ENCODE measurements at places on chromosomes 1 and 21. TPM values are rescaled to one million over a fixed set of nuclear protein-coding genes. Genes with fewer than 3 reads are reported as not detected.
A peak's percentile ranks its signal among the peaks of the same experiment; 100 is the strongest.

The AIRE gene
- not detected for total RNA-seq

DNA sequence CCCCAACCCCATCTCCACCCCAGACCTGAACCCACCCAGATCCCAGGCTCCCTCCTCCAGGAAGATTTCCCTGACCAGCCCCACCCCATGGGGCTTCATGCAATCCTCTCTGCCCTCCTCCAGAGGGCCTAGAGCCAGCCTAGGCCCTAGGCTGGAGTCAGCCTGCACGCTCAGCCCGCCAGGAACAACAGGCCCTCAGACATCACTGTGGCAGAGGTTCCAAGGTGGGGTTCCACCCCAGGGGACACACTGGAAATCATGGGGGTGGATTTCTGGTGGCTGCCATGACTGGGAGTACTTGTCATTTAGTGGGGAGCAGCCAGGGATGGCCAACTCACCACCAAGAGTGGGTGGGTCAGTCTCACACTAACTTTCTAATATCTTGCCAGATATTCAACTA, 122.0 kb downstream of the GLIS1 start:
- no peak for DNase-seq

The OR6N1 gene
- 0.80 TPM for total RNA-seq

DNA sequence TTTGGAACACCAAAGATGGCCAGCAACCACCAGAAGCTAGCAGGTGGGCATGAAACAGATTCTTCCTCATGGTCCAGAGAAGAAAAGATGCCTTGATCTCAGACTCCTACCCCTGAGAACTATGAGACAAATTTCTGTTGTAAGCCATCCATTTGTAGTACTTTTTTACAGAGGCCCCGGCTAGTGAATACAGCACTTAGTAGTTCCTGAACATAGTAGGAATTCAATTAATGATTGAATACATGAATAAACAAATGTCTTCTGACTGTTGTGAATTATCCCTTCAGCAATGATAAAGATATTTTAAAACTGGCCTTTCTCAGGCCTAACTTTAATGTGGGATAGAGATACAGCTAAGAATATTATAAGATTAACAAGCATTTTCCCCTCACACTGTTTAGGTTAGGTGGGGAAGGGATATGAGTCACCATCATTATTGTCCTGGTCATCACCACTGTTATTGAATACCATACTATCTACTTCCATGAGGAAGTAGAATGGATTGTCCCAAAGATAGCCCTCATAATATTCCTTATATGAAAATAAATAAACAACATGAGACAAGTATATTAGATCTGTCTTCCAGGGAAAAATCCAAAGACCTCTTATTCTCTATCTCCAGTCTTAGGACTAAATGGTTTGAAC, 51.4 kb downstream of the ADCY10 start:
- no peak for DNase-seq

- DNase-seq, result peak; percentile 6
These were observed 802 bp downstream of the CYP4X1 start for GRCh38 chr1:47024141-47024801.

DNA sequence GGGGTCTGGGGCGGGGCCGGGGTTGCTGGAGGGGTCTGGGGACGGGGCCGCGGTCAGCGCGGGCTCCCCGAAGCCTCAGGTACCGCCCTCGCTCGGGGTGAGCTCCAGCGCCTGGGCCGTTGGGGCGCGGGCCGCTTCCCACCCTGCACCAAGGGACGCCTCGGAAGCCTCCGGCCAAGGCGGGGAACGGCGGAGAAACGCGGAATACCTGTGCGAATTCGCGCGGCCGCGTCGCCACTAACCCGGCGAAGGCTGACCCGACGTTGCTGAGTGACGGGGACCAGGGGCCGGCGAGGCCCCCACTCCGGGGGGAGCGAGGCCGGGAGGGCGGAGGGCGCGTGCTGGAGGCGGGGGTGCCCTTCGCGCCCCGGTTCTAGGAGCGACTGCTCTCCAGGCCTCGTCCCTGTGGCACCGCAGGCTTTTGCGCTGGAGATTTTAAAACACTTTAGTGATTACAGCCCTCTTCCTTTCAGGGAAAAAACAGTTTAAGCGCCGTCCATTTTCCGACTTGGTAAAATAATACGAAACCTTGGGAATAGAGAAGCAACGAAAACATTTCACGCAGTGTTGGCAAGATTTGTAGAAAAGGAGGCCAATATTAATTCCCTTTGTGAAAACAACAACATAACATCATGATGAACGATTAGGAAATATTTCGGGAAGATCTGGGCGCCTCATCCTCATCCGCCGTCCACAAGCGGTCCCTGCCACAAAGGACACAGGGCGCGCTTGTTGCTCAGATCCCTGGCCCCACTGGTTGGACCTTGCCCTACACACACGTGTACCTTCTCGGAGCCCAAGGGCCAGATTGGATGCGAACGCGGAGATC, 971 bp upstream of the GNG4 start:
- DNase-seq, result peak; percentile 28

The KCND3 gene
- total RNA-seq, result 8.0 TPM

The OVAAL gene
- 0.17 TPM for total RNA-seq

GRCh38 chr1:87279536-87279875, 49.2 kb upstream of the LMO4 start:
- DNase-seq, result no peak

DNA sequence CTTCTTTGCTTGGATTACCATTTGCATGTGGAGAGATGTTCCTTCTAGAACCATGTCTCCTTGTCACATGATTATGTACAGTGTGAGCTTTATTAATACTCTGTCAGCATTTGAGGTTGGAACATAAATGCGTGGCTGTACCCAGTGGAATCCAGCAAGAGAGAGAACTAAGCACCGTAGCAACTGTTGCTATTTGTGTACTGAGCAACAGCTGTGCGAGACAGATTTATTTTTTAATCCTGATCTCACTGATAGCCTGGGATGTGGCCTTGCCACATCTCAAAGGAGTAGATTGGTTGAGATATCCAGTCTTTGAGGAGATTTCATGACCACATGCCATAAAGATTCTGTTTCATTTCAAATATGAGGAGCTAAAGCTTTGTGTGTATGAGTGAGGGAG, 43.4 kb downstream of the KIF1B start:
- DNase-seq, result peak; percentile 83

DNA sequence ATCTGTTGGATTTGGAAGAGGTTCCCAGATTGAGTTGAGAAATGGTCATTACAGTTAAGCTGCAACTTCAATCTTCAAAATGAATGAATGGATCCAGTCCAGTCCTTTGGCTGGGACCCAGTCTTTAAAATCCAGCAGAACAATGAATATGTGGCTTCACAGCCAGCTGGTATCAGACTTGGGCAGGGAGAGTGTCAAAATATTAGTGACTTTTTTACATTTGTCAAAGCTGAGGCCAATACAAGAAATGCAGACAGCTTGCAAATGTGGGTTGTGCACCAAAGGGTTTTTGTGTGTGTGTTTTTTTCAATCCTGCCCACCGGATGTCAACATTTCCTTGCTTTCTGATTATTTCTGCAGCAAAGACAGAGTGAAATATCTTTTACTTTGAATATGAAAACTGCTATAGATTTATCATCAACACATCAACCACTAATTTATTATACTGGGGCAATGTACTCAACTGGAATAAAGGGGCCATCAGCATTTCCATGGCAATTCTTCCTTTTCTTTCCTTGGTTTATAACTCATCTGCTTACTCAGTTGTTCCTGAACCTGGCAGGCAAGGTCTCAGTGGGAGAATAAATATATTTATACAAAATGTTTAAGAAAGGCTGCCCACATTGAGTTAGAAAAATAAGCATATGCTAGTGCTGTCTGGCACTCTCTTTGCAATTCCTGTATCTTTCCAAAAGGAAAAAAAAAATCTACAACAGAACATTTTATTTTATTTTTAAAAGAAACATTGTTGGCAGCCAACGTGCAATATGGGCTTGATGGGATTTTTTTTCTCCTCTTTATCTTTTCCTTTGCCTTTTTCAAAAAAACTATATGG, 491.6 kb upstream of the C1orf87 start:
- peak; percentile 95 for DNase-seq

DNA sequence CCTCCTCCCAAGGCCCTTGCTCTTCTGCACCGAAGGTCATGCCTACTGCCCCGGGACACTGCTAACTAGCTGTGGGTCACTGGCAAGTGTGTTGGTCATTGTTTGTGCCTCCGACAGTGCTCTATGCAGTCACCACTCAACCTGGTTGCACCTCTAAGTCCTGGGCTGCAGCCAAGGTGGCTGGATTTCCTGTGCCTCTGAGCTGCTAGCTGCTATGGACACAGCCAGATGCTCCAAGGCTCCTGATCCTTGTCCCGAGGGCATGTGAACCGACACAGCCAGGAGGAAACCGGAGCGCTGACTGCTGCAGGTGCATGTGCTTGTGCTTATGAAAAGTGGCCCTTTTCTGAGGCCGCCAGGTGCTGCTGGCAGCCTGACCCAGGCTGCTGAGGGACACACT, 14.7 kb upstream of the SPOCD1 start:
- no peak for DNase-seq

- no peak for DNase-seq
These were observed 20.0 kb upstream of the CLIC6 start for GRCh38 chr21:34648739-34649297.

GRCh38 chr1:29827237-29827750, 591.0 kb downstream of the PTPRU start:
- DNase-seq, result no peak

The GATAD2B gene
- total RNA-seq, result 20.8 TPM

GRCh38 chr1:43951021-43951985, 4.6 kb downstream of the IPO13 start:
- no peak for DNase-seq

DNA sequence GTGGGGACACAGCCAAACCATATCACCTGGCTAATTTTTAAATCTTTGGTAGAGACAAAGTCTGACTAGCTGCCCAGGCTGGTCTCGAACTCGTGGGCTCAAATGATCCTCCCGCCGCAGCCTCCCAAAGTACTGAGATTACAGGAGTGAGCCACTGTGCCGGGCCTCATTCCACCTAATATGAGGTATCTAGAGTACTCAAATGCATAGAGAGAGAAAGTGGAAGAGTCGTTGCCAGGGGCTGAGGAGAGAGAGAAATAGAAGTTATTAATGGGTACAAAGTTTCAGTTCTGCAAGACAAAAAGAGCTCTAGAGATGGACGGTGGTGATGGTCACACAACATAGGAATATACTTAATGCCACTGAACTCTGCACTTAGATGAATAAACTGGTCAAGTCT, 119.6 kb downstream of the TOMM20 start:
- no peak for DNase-seq

DNA sequence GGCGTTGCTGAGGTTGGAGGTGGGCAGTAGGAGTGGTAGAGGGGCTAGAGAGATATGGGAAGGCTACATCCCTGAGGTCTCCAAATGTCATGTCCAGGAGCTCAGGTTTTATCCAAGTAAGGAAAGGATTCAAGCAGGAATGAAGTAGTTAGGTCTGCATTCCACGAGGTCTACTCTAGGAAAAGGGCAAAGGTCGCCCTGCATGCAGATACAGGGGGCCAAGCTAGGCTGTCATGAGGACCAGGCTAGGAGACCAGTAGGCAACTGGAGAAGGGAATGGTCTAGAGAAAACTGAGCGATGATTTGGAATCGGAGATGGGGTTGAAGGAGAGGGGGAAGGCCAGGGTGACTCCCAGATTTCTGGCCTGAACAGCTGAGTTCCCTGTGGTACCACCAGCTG, 48.7 kb downstream of the IRF2BP2 start:
- DNase-seq, result no peak

DNA sequence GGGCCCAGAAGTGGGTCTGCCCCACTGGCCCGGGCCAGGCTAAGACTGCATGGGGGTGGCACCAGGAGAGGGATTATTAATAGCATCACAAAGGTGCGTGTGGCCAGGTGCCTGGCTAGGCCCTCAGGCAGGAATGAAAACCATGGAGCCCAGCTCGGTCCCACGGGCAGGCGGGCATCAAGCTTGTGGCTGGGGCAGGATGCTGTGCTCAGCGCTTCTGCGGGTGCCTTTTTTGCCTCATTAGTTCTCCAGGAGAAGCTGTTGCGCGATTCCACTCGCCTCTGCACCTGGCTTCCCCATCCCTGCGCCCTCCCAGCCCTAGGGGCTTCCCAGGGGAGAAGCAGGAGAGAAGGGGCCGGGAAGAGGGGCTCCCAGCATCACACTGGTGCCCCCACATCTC, 39.3 kb downstream of the CITED4 start:
- DNase-seq, result no peak

DNA sequence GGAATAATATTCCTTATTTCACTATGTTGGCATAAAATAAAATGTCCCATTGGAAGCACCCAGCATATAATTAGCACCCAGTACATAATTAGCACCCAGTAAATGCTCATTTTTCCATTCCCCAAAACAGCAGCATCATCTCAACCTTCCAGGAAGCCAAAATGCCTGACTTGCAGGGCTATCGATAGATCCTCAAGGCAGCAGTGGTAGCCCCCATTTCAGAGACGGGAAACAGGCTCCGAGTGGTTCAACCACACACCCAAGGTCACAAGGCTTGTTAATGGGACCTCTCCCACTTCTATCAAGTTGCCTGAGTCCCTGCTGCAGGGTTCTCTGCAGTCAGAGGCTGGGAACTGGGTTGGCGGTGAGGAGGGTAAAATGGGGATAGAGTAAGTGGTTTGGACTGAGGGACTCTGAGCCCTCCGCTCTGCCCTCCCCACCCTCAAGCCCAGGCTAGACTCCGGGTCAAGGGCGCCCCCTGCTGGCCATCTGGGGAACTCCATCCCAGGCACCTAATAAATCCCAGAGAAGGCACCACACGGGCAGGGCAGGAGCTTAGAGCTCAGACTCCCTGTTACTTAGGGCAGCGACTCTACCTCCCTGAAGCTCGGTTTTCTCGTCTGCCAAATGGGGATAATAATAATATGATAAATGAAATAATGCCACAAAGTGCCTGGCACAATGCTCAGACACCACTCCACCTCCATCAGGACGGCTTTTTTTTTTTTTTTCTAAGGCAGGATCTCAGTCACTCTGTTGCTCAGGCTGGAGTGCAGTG, 21.9 kb upstream of the LAPTM5 start:
- peak; percentile 59 for DNase-seq

GRCh38 chr1:30689901-30690645, 33.3 kb downstream of the MATN1 start:
- DNase-seq, result no peak

DNA sequence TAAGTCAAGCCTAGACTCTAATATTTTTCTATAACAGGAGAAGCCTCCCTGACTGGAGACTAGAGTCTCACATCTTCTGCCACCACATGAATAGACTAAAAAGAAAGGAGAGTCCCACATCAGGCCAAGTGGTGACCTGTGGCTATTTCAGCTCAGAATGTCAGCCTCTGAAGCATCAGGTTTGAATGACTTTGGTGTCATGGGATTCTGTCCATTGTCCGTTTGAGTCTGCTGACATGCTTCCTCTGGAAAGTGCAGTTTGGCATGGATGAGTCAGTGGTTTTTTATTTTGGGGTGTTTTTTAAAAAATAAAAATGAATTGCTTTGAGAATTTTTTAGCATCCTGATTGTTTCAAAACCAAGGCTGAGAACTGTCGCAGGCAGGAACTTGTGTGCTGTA, 19.5 kb downstream of the DYRK3 start:
- no peak for DNase-seq

DNA sequence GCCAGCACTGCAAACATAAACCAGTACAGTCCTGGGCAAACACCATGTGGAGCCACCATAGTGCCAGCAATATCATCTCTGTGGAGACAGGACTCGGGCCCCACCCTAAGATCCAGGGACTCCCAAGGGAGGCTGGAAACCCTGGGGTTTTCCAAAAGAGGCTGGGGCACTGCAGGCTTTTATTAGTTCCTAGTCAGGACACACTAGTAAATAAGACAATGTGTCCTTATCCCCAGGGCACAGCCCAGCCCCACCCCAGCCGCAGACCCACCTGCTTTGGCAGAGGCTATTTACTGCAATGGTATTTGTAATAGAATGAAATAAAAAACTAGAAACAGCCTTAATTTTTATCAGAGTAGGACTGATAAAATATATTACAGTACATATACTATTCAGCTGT, 486 bp upstream of the GJB3 start:
- no peak for DNase-seq

The ATP1A4 gene
- not detected for total RNA-seq

GRCh38 chr1:16260814-16261213, 23.8 kb upstream of the CPLANE2 start:
- DNase-seq, result no peak

All from lung (tissue), 17 donors.